ENCODE measurements at places on chromosomes 3 and 15. TPM values are rescaled to one million over a fixed set of nuclear protein-coding genes. Genes with fewer than 3 reads are reported as not detected.

GRCh38 chr3:133136114-133137041 lies 98.2 kb downstream of the TMEM108 start:
- no peak for DNase-seq

The CD200R1L gene
- not detected for total RNA-seq

- DNase-seq: peak; percentile 90
Observed at GRCh38 chr3:187616307-187616972, 53.8 kb downstream of the SST start.

- no peak for DNase-seq
Observed at GRCh38 chr3:16326724-16327349, 61.8 kb downstream of the OXNAD1 start.

- DNase-seq: no peak
Observed at GRCh38 chr15:63712828-63713520, 115.8 kb downstream of the FBXL22 start.

GRCh38 chr15:89218531-89218930 lies 2.8 kb downstream of the RLBP1 start:
- no peak for DNase-seq

GRCh38 chr3:126960604-126960995 lies 22.3 kb upstream of the PLXNA1 start:
- no peak for DNase-seq

DNA sequence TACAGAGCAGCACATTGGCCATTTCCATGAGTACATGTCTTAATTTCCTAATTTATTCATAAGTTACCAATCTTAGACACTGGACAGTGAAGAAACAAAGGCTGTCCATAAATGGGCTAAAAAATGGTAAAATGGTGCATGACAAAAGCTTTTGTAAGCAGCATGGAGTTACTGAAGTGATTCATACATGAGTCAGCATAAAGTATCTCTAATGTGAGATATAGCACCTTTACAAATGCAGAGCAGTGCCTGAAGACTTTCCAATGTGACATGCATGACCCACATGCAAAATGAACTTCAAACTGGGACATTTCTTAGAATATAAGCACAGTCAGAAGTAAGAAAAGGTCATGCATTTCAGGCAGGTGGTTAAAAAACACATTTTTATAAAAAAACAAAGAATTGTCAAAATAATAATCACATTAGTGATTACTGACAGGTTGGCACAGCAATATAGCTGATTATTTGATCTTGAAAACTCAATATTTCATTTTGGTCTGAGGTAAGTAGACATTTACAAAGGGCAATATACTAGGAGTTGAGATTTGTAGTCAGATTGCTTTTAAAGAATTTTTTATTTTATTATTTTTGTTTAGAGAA lies 299.3 kb downstream of the PLCL2 start:
- no peak for DNase-seq

GRCh38 chr3:18660059-18660458 lies 234.9 kb upstream of the SATB1 start:
- no peak for DNase-seq

The TTC14 gene
- total RNA-seq: 20.0 TPM

GRCh38 chr15:88890495-88890894 lies 4.8 kb downstream of the HAPLN3 start:
- DNase-seq: no peak

- DNase-seq: peak; percentile 79
Observed at GRCh38 chr3:169772305-169772896, 795 bp upstream of the MYNN start.

DNA sequence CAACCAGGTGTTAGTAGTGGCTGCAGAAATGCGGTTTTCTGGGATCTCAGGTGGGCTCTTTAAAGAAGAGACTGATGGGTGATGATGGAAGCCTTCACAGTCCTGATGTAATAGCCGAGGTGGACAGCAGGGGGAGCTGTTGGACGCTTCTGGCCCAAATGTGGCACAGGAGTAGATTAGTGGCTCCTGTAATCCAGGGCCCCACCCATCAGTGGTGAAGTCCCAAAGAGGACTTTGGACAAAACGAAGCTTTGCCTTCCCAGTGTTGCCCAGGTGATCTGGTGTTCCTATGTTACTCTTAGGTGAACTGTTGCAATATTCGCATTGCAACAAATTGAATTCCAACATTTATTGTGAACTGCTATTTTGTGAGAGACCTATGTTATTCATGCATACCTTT lies 31.8 kb upstream of the MYZAP start:
- DNase-seq: peak; percentile 81

The CCR4 gene
- 0.35 TPM for total RNA-seq

DNA sequence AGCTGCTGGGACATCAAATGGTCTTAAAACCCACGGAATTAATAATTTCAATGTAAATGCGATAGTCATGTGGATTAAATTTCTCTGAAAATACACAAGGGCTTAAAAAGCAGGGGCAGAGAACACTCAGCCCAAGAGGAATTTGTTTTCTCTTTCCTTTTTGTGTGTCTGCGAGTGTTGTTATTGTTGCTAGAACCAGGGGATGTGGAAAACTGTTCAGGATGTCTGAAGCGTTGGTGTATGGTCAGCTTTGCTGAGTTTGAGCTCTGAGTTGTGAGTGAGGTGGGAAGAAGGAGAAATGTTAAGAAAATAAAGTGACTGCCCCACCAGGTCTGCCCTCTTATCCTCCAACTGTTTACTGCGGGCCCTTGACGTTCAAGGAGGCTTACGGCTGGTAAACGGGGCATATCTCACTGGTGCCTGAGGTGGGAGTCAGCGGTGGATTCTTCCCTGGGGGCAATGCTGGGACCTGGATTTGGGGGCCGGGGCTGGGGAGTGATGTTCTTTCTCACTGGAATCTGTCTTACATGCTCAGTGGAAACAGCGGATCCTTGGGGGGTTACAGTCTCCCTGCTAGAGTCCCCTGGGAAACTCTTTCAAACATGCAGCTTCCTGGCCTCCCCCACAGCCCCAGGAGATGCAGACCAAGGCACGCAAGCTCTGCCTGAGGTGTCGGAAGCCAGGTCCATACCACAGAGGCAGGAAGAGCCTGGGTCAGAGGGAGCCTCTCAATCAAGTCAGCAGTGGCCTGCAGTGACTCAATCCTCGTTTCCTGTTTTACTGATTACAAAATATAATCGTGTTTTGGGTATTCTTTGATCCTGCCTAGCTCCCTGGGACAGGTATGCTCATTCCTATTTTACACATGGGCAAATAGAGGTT lies 41.8 kb downstream of the ITGA11 start:
- DNase-seq: no peak

- no peak for DNase-seq
Observed at GRCh38 chr3:56783644-56784447, 17.9 kb downstream of the ARHGEF3 start.

- DNase-seq: no peak
Observed at GRCh38 chr3:138254216-138254615, 67.1 kb downstream of the ARMC8 start.

The PRICKLE2 gene
- 12.5 TPM for total RNA-seq

DNA sequence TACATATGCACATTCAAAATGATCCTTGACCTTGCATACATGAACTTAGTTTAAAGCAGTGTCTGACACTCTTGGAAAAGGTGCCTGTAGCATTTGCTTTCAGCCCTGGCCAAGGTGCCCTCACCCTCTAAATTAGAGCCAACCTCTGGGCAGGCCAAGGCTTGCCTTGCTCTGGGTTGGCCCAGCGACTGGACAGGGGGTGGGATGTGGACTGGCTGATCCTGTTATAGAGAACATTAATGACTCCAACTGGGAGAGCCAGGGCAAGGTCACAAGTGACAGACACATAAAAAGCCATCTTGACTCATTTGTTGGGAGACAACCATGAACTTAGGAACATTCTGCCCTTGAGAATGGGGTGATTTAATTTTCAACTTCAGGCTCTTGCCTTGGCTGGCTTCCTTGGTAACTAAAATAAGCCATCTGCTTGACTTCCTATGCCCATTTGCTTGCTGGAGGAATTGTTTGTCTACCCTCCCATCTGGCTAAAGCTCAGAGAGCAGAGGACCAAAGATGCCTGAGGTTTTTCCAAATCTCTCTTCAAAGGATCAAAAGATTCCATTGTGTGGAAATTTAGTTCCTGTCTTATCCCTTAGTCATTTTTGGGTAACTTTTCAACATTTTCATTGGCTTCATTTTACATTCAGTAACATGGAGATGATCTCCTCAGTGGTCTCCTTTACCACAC lies 403.7 kb downstream of the SOX2 start:
- DNase-seq: no peak

The PYGO1 gene
- total RNA-seq: 0.52 TPM

The GOLGA8H gene
- 1.2 TPM for total RNA-seq

DNA sequence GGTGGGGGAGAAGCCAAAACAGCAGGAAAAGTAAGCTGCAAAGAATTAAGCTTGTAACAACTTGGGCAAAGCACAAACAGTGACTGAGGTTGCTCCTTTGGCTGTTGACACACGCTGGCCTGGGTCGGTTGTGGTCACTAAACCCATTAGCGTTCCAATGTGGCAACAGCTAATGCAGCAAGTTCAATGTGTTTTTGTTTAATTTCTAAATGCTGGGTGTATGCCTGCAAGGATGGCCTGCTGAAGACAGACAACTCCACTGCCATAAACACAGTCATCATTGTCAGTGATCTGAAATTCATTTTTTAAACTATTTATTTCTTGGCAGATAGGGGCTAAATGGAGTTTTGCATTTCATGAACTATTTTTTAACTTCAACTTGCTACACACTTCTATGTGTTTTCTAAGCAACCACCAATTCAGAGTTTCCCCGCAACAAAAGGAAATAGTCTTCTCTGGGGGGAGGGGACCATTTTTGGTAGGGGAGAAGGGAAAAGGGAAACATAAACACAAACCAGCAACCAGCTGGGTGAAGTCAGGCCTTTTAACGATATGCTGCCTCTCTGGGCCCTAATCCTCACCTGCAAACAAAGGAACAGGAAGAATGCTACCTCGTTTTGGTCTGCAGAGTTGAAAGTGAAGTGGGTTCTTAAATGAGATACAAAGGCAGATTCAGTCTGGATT lies 34.8 kb upstream of the WNT5A start:
- peak; percentile 47 for DNase-seq

DNA sequence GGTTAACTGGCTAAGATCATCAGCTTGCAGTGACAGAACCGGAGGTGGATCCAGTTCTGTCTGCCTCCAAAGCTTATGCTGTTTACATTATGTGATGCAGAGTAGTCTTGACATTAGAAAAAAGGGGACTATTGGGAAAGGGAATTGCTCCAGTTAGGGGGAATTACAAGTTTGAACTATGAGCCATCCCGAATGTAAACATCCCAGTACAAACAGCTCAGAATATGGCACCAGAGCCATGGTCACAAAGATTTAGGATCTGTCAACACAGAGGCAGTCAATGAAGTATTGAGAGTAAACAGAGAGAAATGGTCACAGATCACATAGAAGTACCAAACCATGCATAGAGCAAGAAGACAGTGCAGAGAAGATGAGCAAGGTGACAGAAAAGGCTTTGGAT lies 39.8 kb upstream of the CRTC3 start:
- DNase-seq: no peak

- peak; percentile 78 for DNase-seq
Observed at GRCh38 chr3:60431599-60431958, 819.7 kb downstream of the FHIT start.

GRCh38 chr3:127387119-127387518 lies 99.3 kb upstream of the PRR20G start:
- DNase-seq: no peak

- DNase-seq: no peak
Observed at GRCh38 chr3:5023777-5024346, 44.6 kb downstream of the BHLHE40 start.

DNA sequence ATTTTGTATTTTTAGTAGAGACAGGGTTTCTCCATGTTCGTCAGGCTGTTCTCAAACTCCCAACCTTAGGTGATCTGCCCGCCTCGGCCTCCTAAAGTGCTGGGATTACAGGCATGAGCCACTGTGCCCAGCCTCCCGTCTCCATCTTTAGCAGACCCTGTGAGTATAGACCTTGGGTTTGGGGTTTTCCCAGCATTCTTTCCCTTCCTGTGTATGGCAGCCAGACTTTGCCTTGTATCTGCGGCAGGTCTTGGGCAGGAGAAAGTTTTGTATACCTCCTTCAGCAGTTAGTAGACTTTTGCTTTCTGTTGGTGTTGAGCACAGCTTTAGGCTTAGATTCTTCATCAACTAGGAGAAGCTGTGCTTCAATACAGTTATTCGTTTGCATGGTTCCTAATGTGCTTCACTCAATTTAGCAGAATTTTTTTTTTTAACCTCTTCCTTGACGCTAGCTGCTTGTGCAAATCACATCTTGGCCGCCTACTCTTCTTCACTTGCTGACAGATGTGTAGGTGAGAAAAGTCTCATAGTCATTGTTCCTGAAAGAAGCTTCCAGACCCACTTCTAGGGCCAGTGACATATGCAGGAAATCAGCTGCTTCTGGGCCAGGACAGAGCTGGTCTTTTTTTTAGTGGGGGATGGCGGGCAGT lies 38.4 kb downstream of the MAP2K1 start:
- no peak for DNase-seq

The RPL4 gene
- 4,842 TPM for total RNA-seq

GRCh38 chr3:148077318-148077923 lies 620.3 kb upstream of the AGTR1 start:
- peak; percentile 69 for DNase-seq

GRCh38 chr15:90086868-90087268 lies 15.4 kb downstream of the IDH2 start:
- DNase-seq: peak; percentile 67

DNA sequence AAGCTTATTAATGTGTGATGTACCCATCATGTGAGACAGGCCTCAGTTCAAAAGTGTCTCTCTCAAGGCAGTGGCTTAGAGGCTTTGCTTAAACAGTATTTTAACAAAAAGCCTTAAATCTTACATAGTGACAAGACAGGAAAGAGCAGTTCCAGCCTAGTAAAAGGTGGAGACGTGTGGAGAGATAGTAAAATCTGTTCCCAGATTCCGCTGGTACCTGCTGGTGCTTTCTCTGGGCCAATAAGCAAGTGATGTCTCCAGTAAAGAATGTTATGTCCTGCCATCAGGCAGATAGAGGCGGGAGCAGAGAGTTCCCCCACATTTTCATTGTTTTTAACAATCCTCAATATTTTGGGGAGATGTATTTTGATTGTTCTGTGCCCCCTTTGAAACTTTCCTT lies 135.0 kb downstream of the VPS8 start:
- DNase-seq: no peak

DNA sequence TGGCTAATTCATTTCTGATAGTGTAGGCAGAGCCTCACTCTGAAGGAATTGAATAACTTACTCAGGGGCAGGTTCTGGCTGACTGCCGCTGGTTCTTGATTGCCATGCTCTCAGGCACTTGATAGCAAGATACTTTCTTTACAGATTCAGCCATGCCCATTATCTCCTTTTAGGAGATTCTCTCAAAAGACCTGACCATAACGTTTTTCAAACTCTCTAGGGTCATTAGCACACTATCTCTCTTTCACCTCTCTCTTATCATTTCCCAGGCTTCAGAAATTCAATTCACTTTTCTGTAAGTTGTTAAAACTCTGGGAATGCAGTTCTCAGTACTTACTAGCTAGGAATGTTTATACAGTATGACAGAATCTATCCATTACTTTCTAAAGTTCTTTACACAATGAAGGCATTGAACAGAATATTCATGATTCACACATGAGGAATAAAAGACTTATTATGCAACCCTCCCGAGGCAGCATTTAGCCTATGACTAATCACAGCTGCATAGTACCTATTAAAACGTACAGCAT lies 850.3 kb upstream of the CADM2 start:
- no peak for DNase-seq

The KBTBD13 gene
- not detected for total RNA-seq

All from GM23338 (cell line).